ENCODE measurements at places on chromosomes 6 and 20.

GRCh38 chr6:63099772-63100459 is 111.4 kb upstream of the FKBP1C start:
- DNase-seq = no peak

DNA sequence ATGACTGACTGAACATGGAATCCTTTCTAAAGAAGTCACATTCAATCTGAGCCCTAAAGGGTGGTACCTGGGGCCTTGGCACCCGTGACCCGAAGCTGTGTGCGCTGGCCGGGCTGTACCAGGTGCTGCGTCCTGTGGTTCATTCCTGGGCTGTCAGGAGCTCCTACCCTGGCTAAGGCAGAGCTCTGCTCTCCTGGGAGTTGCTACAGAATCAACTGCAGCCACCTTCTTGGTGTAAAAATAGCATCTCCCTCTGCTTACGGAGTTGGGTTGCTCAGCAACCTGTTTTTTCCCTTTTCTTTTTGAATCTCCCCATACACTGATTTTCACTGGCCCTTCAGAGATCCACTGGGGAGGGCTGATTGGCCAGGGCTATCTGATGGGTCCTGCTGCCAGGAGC is 236.6 kb upstream of the PDE10A start:
- DNase-seq = no peak

GRCh38 chr20:57275813-57276212 is 9.4 kb upstream of the BMP7 start:
- no peak for DNase-seq

DNA sequence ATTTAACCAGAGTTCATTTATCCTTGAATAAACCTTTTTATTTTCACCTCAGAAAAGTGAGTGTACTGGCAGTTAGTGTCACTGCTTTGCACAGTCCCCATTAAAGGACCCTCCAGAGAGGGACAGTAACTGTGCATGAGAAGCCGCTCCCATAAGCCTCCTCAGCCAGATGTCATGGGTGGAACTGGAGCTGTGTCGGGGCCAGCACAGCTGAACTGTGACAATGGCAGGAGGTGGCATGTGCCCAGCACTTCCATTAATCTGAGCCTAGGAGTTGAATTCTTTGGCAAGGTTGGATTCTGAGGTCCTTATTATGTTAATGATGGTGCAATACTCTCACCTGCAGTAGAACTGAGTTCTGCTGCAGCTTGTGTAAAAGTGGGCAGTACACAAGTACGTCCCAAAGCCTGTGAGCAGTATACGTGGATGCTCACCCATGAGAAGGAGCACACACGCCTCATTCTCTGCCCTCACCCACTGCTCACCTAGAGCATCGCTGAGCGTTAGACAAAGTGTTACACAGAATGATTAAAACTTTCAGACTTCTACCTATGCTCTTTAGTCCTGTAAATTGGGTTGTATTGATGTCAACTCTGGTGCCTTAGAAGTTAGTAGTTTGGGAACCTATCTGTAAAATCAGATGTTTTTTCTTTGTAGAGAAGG is 11.9 kb upstream of the CSE1L start:
- no peak for DNase-seq

GRCh38 chr6:63635215-63635587 is 401 bp upstream of the PHF3 start:
- no peak for DNase-seq

DNA sequence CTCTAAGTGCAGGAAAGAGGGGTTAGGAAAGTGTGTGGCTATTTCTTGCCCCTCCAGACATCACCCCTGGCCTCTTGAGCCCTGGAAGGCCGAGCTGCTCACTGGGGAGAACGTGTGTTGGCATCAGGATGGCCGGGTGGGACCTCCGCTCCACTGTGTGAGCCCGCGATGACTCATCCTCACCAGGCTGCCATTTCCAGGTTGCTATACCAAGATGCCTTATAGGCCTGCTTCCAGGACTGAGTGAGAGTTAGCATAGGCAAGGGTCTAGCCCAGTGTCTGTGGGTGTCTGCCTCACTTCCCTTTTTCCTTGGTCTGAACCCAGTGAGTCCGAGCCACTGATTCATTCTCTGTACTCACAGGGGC is 105.0 kb downstream of the MRPL14 start:
- DNase-seq = no peak

DNA sequence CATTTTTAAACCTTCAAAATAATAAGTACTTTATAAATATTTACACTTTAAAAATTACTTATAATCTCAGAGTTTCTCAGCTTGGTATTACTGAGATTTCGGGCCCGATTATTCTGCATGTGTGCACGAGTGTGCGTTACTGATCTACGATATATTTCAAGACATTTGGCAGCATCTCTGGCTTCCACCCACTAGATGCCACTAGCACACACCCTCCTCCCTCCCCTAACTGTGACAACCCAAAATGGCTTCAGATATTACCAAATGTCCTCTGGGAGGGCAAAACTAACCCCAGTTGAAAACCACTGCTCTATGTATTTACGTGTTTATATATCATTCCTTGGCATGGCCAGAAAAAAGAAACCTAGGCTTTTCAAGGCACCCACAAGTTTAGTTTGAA is 95.9 kb downstream of the FYN start:
- DNase-seq = no peak

DNA sequence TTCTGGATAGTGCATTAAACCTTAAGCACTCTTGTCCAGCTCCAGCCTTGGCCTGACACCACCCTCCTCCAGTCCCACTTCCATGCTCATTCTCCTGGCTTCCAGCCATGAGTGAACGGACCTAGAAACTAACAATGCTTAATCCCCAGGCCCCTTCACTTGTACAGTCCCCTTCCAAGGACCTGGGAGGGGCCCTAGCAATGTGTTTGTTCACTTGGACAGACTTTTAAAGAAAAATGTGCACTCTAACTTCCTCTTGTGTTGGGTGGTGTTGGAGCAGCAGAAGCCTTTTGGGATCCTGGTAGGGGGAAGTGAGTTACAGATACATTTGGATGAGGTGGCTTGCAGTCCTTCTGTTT is 48.9 kb upstream of the CCN6 start:
- no peak for DNase-seq

All from activated naive CD4-positive, alpha-beta T cell treated with anti-CD3 and anti-CD28 coated beads, Interleukin-2, amount 50 U/mL, for 16 hours (primary cell).